ENCODE measurements at places on chromosomes 12 and 14.

DNA sequence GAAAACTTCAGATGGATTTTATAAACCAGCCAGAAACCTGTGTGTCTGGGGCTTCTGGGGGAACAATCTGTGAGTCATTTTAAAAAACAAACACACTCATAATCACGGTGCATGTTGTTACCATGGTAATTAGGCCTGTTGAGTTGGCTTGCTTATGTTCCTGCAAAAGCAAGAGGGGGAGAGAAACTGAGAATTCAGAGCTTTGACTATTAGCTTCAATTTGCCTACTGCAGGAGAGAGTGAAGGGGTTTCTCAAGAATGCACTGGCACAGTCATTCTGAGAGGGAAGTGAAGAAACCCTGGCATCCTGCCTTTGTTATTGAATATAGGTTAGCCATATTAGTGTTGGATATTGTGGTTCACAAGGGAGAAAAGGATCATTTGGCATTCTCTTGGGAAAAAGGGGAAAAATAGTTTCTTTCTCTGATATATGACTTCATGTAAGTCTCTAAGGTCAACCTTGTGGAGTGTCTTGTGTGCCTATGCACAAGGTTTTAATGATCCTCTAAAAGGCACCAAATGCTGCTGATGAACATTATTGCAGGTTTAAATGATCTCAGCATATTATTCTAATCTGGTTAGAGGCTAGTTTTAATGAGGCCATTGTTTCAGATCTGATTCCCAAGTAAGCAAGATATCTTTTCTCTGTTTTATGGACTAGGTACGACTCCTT, 12.9 kb downstream of the GNG2 start:
- no peak for DNase-seq

- no peak for DNase-seq
These were observed 970.4 kb upstream of the TMEM132C start for GRCh38 chr12:127296591-127296990.

DNA sequence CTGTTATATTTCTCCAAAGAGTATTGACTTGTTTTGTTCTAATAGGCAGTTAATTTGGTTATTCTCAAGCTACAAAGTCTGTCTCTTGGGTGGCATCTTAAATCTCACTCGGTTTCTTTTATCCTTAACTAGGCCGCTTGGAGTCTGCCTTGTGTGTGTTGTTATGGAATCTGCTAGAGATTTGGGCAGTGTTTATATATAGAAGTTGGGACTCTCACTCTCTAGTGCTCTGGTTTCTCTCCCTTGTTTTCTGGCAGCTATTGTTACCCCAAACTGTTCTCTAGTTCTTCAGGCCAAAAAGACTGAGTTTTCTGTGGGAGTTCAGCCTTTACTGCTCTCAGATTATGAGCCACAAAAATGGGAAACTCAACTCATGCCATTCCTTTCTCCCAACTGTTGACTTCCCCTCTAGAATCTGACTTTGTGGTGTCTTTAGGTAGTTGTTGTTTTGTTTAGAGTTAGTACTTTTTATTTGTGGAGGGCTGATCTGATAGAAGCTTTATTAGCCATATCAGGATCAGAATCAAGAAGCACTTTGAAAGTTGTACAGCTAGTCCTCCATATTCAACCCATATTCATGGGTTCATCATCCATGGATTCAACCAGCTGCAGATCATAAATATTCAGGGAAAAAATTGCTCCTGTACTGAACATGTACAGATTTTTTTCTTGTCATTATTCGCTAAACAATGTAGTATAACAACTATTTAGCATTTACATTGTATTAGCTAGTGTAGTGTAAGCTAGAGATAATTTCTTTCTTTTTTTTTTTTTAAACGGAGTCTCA, 11.2 kb downstream of the PSMA6 start:
- DNase-seq: no peak

- no peak for DNase-seq
These were observed 991 bp upstream of the RCOR1 start for GRCh38 chr14:102591372-102591943.

DNA sequence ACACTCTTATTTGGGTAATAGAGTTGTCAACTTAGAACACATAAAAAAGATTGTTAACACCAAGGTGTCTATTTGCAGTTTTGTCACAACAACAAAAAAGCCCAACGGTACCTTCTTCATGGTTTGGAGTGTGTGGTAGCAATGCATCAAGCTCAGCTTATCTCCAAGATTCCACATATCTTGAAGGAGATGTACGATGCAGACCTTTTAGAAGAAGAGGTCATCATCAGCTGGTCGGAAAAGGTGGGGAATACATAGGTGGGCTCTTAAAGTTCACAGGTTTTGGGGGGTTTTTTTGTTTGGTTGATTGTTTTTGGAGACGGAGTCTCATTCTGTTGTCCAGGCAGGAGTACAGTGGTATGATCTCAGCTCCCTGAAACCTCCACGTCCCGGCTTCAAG, 5.5 kb downstream of the EIF5 start:
- DNase-seq: no peak

DNA sequence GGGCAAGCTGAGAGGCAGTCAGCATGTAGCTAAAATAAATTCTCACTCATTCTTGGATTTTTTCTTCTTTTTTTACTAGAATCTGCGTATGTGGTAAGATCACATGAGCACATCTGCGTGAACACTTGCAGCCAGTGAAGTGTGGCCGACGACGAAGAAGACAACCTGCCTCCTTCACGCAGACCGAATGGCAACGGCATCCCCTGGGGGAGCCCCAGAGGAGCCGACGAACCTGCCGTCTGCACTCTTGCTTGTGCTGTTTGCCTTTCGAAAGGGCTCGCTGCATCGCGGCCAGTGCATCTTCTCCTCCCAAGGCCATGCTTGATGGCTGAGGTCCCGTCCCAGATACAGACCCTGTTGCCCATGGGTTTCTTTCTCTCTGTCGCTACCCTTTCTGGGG, 113.8 kb downstream of the KCNK10 start:
- no peak for DNase-seq

DNA sequence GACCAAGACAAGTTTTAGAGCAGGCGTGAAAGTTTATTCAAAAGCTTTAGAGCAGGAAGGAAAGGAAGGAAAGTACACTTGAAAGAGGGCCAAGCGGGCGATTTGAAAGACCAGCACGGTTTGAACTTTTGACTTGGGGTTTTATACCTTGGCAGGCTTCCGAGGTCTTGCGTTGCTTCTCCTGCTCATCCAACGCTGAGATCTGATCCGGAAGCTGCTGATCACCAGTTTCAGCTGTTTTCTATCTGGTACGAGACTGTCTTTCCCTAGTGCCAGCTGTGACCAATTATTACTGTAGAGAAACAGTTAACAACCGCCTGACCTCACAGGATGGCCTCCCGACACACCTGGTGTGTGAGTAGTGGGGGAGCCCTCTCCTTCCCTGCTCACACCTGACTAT, 20.6 kb upstream of the SNRPF start:
- no peak for DNase-seq

GRCh38 chr14:64825006-64825405, 54.7 kb downstream of the SPTB start:
- no peak for DNase-seq

DNA sequence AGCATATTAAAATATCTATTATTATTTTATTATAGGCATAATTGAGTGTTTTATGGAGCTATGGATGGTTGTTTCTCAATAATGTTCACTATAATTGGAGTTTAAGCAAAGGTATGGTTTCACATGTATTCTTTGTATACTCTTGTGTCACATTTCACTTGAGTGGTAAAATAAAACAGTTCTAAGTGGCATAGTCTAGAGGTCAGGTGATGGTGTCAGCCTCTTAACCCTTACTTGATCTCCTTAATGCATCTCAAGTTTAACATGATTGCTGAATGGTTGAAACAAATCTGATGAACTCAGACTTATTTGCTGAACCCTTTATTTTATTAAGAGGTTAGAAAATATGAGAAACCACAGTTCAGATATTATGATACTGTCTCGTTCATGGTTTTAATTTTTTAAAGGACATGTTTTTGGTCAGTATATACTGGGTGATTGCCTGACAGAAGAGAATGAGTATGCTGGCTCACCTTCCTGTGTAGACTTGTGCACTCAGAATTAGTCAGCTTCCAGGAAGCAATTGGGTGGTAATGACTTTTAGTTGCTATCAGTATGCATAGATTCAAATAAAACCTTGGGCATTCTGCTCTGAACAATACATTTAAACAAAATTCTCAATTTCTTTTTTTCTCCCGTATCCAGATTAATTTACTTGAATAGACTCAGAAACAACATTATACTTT, 464.6 kb downstream of the PCNX1 start:
- DNase-seq: no peak

DNA sequence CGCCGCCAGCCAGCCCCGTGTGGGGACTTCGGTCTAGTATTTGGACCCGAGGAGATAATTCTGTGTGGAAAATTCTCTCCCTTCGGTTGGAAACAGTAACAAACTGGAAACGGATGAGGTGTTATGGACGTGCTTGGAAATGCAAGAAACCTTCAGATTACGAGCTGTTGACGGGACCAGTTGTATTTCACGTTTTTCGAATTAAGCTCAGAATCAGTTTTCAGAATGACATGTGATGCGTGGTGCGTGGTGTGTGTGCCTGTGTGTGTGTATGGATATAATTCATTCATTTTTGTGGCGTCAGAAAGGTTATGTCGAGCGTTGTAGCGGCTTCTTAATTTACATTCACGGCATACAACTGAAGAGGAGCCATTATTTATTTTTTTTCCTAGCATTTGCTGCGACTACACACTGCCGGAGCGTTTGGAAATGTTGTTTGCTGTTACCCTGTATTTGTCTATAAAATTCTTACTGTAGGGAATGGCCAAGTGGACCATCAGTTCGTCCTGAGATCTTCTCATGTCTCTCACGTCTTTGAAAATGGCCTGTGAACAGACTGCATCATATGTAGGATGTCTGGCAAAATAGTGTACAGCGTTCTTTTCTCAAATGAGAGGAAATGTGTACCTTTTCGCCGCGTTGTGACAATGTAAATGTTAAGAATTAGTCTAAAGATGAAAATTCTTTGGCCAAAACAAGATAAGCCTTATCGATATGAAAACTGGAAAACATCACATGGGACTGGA, 1.3 kb downstream of the TRAF3 start:
- DNase-seq: no peak

GRCh38 chr12:6039894-6040601, 84.4 kb downstream of the VWF start:
- DNase-seq: no peak

DNA sequence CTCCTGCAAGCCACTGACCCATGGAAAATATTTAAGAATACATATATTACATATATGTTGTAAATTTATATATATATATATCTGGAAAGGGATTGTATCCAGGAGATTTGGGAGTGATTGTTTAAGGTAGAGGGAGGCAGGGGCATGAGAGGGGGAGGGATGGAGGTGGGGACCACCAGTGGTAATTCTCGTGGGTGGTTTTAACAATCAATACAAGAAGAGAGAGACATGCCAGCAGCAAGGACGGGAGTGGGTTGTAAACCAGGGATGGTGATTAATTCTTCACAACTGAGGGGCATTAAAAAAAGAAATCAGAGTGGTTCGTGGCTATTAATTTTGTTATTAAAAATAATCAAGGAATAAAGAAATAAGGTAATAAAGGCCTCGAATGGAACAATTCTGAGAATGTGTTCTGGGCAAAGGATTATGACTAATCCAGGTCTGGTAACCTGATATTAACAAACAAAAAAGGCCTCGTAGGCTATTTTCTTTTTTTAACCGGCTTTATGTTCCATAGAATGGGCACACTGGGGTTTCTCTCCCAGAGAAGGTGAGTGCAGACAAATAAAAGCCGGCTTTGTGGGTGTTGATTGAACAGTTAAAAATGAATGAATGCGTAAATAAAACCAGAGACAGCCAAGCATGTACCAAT, 8.3 kb upstream of the RTL1 start:
- no peak for DNase-seq

DNA sequence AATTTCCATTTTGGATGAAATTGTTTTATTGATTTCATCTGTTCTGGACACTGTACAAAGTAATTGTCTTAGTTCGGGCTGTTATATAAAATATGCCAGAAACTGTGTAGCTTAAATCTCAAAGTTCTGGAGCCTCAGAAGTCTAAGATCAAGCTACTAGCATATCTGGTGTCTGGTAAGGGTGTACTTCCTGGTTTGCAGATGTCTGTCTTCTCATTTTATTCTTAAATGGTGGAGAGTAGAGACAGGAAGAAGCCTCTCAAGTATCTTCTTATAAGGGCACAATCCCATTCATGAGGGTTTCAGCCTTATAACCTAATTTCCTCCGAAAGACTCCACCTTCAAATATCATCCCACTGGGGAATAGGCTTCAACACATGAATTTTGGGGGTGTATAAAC, 51.3 kb downstream of the MON2 start:
- DNase-seq: no peak

DNA sequence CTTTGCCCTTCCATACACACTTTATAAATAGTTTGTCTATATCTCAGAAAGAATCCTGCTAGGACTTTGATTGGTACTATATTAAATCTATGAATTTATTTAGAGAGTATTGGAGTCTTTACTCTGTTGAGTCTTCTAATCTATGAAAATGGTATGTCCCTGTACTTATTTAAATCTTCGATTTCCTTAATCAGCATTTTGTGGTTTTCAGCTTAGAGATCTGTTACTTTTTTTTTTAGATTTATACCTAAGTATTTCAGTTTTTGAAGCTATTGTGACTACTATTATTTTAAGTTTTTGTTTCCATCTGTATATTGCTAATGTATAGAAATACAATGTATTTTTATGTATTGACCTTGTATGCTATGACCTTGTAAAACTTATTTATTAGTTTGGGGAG, 13.4 kb upstream of the IFI27L2 start:
- no peak for DNase-seq

GRCh38 chr14:68109132-68109900, 289.7 kb downstream of the RAD51B start:
- no peak for DNase-seq

- DNase-seq: no peak
These were observed 86.6 kb downstream of the CRADD start for GRCh38 chr12:93763746-93764147.

DNA sequence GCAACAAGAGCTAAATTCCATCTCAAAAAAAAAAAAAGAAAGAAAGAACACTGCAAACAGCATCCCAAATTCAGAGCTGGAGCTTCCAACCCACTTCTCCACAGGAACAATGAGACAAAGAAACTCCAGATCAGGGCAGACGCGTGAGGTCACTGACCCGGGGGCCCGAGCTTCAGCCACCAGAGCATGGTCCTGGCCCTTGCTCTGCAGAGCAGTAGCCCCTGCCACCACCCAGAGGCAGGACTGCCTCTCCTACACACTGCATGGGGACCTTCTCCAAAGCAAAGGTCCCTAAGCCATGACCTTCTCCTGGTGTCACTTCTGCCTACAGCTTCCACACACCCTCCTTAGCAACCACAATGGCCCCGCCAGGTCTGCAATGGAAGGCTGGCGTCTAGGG, 53.1 kb downstream of the CCNK start:
- DNase-seq: no peak

DNA sequence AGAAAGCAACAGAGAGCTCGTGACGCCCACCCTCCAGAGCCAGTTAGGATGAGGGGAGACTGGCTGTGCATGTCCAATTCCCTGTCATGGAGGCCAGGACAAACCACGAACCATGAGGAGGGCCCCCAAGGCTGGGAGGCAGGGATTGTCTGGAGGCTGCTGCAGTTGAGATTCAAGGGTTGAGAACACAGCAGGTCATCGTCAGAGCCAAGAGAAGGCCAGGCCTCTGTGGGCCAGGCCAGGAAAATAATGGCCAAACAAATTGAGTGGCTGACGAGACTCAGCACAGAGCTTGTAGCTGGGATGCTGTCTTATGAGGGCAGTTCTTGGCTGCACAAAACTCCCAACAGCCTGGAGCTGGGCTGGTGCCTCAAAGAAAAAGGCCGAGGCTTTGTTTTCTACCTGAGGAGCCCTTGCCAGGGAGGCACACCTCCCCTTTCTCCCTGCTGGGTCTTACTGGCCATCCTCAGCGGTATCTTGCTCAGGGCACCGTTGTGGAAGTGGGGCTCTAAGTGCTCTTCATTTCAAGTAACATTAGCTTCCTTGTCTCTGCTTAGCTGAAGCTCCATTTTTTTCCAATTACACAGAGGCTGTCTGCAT, 665.9 kb downstream of the BCL11B start:
- DNase-seq: no peak
